ENCODE measurements at places on chromosomes 16 and 17.

GRCh38 chr17:17445296-17445924, 31.4 kb upstream of the MED9 start:
- DNase-seq = no peak

DNA sequence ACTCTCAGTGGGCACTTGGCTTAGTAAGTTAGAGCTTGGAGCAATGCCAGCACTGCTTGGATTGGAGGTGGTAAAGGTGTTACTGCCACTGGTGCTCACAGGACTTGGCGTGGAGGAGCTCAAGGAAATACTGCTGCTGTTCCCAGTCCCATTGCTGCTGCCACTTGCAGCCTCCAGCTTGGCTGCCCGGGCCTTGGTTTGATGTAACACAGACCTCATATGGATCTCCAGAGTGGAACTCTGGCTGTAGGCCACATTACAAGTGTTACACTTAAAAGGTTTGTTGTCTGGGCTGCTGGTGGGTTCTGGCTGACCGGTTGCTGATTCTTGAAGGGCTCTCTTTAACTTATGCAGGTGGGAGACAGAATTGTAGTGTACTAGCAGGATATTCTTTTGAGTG, 250.3 kb downstream of the ZFHX3 start:
- no peak for DNase-seq

- DNase-seq = no peak
These were observed 49.6 kb upstream of the LRRC37A3 start for GRCh38 chr17:64968652-64969501.

DNA sequence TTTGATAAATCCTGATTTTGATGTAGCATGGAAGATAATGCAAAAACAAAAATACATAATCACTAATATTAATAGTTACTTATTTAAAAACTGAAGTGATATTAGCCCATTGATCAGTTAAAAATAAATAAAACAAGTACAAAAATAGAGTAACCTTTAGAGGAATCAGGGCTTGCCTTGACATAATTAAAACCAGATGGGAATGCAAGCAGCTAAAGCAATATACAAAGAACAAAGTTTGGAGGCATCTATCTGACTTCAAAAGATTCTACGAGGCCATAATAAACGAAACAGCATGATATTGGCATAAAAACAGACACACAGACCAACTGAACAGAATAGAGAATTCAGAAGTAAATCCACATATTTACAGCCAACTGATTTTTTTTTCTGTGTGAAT, 15.0 kb upstream of the HEATR3 start:
- DNase-seq = no peak

DNA sequence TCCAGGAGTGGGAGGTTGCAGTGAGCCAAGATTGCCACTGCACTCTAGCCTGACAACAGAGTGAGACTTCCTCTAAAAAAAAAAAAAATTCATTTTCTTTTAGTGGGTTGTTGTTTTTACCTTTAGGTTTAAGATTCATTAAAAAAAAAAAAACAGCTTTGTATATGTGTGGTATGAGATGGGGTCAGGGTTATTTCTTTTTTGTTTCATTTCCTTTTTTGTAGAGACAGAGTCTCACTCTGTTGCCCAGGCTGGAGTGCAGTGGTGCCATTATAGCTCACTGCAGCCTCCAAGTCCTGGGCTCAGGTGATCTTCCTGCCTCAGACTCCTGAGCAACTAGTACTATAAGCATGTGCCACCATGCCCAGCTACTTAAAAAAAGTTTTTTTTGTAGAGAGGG, 47.0 kb downstream of the BCAS3 start:
- DNase-seq = no peak

DNA sequence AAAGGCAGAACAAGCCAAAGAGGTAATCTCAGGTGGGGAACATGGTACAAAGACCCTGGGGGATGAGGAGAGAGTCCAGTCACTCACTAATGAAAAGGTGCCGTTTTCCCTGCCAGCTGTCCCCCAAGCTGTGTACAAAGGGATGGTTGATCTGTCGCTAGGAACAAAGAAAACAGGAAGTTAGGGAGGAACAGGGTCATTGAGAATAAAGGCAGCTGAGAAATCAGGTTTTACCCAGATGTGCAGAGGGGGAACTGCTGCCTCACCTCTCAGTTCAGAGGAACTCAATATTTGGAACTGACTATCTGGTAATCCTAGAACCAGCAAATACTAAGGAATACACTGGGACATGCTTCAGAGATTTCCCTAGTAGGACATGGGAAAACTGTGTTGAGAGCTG, 1.5 kb downstream of the RSKR start:
- no peak for DNase-seq

GRCh38 chr16:57686577-57686976, 8.0 kb upstream of the DRC7 start:
- DNase-seq = no peak

DNA sequence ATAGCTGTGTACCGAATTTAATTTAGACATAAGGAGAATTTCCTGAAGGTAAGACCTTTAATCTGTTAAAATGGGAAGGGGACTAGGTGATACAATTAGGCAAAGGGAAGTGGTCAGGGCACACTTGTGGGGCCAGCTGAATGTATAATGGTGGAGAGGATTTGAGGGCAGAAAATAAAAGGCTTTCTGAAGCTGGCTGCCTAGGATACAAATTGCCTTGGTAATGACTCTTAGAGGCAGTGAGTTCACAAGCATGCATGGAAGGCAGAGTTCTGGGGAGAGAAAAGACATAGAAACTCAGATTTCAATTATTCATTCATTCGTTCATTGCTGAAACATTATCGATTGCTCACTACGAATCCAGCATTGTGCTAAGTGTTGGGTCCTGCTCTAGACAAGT, 12.4 kb upstream of the NFAT5 start:
- DNase-seq = no peak

DNA sequence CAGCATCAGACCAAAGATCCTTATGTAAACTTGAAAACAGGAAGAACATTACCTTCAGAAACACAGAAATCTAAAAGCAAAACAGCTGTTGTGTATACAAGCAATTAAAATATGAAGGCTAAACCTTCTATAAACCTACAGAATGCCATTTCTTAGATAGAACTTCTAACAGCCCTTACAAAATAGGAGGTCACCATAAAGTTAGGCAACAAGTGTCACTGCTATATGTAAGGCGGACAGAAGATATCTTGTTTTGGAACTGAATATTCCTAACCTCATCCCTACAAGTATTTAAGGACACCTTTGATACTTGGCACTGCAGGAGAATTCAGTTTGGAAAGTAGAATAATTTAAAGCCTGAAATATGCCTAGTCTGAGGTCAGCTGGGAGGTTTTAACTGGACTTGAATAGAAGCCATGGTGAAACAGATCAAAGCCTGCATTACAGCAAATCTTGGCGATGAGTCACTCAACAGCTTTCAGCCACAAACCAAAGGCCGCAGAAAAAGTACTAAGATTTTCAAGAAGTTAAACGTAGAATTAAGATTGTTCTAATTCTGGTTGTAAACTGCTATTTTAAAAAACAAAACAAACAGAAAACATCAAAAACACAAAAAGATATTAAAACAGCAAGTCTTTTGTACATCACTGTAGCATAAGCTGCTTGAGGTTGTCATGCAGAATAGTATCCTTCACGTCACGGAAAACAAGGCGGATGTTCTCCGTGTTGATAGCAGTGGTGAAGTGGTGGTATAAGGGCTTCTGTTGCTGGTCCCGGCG, 42.7 kb downstream of the GNA13 start:
- no peak for DNase-seq

DNA sequence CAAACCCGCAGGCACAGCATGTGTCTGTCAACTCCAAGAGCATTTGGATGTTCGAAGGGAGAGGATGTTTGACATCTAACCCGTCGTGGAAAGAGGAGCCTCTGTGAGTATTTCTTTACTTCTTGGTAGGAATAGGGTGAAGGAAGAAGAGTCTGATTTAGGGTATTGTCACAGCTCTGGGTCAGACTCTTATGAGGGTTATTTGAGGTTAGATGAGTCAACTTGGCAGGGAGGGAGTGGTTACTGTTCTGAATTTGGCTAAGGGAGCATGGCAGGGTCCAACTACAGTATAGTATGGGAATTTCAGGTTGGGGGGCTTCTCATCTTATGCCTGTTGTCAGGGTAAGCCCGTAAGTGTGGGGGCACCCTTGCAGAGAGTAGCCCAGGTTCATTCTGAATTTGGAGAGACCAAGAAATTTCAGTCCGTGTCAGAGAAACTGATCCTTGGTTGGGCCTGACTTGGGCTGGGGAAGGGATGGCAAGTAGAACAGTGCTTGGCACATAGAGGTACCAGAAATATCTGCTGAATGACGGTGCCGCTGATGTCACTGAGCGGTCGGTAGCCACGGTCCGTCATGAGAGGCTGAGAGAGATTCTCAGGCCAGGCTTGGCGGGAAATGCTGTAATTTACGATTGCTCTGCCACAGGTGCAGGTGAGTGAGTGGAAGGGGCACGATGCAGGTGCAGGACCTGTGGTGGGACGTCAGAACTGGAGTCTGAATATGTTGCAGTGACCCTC, 43.2 kb downstream of the MYH3 start:
- DNase-seq = no peak

GRCh38 chr17:2736956-2737355, 12.5 kb downstream of the CCDC92B start:
- no peak for DNase-seq

DNA sequence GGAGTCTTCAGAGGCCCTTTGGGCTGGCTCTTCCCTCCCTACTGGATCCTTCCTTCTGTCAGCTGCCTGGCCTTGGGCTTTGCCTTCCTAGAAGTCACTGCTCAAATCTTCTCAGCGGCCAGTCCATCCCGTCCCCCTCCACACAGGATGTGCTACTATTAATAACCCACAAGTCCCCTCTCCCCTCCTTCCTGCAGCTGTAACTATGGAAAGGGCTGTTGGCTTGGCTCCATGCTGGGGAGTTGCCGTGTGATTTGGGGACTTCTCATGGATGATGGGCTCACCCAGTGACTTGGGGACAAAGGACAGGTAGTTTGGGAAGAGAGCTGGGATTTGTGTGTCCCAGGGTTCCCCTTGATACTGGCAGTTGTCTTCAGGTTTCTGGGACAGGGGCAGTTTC, 19.4 kb downstream of the TMEM94 start:
- DNase-seq = no peak

DNA sequence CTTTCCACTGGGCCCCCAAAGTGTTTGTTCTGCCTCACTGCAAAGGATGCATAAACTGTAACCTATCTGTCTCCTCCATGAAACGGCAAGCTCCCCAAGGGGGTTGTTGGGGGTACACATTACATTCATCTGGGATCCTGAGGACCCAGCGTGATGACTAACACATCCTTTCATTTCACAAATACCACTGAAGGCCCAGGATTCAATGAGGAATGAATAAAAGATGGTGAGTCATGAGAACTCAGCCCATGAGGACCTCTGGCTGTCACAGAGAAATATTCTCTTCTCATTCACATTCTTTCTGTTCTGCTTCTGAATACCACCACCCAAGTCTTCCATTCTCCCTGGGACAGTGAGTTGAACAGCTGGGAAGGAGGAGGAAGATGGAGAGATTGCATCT, 149.8 kb downstream of the RBFOX3 start:
- no peak for DNase-seq

DNA sequence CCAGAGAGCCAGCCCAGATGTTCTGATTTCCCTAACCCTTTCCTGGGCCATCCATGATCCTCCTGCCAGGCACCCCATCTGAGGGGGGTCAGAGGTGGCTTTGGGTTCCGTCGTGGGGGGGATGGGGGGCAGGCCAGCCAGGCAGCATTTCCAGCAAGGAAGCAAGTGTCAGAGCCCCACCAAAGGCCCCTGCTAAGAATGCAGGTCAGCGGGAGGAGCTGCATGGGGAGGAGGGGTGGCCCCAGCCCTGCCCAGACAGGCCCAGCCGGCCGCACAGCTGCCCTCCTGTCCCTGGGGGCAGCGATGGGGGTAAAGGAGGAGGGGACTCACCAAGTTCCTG, 2.3 kb upstream of the SCRN2 start:
- no peak for DNase-seq

DNA sequence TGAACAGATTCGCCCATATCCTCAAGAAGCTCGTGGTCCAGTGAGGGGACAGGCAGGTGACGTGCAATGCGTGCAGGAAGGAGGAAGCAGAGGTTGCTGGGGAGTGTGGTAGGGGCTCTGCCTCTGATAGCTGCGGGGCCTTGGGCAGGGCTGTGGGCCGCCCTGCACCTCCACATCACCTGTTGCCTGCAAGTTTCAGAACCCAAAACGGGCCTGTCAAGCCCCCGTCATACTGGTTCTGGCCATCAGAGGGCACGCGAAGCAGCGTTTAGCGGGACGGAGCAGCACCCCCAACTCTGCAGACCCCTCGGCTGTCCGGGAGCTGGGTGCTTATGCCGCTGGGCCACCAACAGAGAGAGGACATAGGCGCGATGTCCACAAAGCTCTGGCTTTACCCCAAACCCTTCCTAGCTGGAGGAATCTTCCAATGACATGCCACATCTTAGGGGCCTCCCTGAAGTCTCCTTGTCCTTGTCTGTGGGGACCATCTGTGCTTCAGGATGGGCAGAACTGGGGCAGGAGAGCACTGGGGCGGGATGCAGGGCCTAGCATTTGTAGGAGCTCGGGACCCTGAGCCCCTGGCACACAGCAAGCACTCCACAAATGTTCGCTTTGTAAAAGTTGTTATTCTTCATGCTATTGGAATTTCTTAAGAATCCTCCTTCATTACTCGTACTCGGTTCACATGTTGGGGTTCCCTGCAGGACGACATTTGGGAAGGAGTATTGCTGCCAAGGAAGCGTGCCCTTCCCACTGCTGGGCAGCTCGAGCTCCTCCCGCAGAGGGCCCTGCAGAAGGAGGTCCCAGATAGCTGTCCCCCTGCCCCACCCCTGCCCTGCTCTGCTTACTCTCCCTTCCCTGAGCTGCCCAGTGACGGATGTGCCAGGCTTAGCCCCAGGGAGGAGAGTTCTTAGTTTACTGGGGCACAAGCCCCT, 64.3 kb downstream of the CNGB1 start:
- no peak for DNase-seq

- no peak for DNase-seq
These were observed 5.6 kb downstream of the GNG13 start for GRCh38 chr16:794853-795466.

- DNase-seq = no peak
These were observed 92.4 kb downstream of the YPEL2 start for GRCh38 chr17:59423903-59424302.

GRCh38 chr17:73833775-73834488, 189.7 kb upstream of the SDK2 start:
- DNase-seq = no peak

- no peak for DNase-seq
These were observed 5.3 kb upstream of the HSD11B2 start for GRCh38 chr16:67425580-67425979.

- DNase-seq = no peak
These were observed 41.3 kb downstream of the TBX21 start for GRCh38 chr17:47774331-47774730.

- DNase-seq = no peak
These were observed 188.0 kb downstream of the CDH11 start for GRCh38 chr16:64933885-64934284.

GRCh38 chr16:53098526-53099317, 43.9 kb downstream of the CHD9 start:
- peak; percentile 92 for DNase-seq

DNA sequence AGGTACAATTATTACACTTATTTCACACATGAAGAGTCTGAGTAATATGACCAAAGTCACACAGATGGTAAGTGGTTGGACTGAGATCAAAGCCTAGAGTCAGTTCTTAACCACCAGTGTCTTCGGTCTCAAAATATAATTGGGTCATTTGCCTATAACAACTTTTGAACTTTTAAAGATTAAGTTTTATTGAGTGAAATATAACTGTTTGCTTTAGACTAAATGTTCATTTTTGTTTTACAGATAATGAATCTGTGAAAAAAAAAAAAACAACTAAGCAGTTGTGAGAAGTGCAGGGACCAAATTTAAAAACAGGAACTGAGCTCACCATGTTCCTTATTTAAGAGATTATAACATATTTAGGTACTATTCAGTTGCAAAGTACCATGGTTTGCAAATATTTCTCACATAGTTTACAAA, 150.1 kb downstream of the ITFG1 start:
- DNase-seq = no peak

Measured in aorta (tissue), 5 donors.